ENCODE measurements at places on chromosomes 6 and 20. TPM values are rescaled to one million over a fixed set of nuclear protein-coding genes. Genes with fewer than 3 reads are reported as not detected.

DNA sequence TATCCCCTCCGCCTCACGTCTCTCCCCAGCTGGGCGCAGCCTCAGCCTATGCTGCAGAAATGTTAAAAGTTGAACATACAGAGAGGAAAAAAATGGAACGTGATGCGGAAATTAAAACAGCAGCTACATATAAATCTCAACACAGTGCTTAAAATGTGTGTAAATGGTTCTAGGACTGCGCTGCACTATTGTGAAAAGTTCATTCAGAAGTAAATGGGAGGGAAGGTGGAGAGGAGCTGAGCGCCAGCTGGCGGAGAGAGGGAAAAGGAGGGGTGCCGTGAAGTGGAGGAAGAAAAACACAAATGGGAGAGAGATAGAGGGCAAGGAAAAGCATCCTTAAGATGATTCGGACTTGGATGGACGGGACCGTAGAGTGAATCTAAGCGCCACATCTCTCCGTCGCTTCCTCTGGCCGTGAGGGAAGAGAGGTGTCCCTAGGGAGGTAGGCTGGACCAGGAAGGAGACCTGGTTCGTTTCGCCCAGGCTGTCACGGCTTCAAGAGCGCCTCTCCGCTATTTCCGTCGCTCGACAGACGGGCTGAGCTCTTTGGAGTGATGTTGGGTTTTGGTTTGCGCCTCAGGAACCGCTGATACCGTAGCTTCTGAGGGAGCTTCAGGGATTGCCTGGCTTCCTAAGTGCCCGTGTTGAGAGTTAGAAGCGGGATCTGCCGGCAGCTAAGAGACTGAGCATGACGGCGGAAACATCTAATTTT lies 113.7 kb downstream of the TRIM27 start:
- DNase-seq = no peak

DNA sequence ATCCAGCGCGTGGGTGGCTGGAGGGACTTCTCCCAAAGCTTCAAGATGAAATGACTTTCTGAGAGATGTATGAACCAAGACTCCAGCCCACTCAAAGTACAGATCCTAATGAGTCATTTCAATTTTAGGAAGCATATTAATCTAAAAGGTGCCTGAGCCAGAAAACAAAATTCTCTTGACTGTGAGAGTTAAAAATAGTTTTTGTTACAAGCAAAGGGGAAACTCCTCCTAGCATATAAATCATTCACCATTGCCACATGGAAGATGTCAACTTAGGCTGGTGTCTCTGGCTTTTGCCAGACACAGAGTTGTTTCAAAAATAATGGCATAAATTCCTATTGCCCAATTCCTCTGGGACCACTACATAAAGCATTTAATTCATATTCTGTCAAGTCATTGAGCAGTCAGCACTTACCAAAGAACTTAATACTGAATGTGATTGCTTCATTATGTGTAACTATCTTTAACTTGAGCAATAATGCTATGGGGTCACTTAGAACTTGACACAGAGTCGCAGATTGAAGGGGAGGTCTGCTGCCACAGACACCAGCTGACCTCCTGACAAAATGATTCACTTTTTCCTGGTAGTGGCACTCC lies 280.6 kb downstream of the SLC35F1 start:
- DNase-seq = no peak

Gene ORC3
- total RNA-seq = 16.1 TPM

Gene FAM209A
- 0.44 TPM for total RNA-seq

Gene CCM2L
- 3.7 TPM for total RNA-seq
